Inflammatory macrophage treated with lipopolysaccharide for 1 hour (primary cell): ENCODE measurements at places on chromosomes 2 and 18.
A peak's percentile ranks its signal among the peaks of the same experiment; 100 is the strongest.

DNA sequence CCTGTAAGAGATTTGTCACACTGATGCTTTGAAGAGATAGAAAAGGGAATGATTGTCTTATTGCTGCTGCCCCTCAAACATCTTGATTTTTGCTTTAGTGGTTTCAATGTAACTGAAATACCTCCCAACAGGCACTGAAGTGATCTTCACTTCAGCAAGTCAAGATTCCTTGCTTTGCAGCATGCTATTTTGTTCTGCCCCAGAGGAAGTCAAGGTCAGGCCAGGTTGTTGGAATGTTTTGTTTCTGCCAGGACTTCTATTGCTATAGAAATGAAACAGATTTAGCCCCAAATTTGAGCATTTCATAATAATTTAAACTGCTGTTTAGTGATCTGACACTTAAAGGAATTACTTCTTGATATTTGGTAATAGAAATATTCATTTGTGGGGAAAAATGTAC is 277.6 kb downstream of the ZNF804A start:
- no peak for DNase-seq

- DNase-seq, result peak; percentile 2
Observed at GRCh38 chr2:213306316-213306942, 22.2 kb downstream of the SPAG16 start.

GRCh38 chr2:239800785-239801386 is 224.3 kb downstream of the NDUFA10 start:
- no peak for DNase-seq

DNA sequence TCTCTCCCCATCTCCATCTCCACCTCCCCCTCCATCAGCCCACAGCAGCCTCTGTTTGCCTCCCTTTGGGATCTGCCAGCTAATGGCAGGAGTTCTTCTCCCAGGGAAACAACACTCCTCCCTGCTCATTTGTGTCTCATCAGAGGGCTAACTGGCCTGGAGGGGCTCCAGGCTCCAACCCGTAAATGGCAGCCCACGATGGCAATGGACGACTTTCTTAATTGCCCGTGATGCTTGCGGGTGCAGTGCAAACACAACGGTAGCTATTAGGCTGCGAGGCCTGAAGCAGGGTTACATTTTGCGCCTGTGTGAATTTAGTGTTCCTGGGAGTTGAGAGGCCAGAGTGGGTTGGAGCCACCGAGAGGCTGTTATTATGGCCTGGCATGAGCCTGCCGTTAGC is 285.1 kb downstream of the TNS1 start:
- DNase-seq, result no peak

DNA sequence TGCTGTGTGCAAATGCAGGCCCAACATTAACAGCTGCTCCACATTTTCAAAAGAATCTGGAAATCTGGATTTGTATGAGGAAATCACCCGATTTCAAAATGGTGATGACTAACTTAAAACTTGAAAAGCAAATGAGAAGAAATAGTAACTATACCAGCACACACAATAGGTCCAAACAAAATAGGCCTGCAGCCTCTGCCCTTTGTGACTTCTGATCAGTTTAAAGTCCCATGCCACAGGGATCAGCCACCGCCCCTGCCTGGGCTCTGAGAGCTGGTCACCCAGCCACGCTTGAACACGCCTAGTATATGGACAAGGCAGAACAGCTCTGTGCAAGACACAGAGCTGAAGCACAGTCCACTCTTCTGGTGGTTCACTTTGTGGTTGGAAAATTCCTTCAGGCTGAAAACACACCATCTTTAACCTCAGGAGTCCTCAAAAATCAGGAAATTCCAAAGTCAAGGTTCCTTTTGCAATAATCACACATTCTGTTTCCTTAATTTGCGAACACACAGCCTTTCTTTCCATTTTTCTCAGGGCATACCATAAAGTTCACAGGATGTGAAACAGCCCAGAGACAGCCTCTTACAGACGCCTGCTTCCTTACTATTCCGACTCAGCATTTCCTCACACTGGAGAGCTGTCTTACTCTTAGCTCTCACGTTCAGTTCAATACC is 150.1 kb upstream of the RIOK3 start:
- peak; percentile 80 for DNase-seq

DNA sequence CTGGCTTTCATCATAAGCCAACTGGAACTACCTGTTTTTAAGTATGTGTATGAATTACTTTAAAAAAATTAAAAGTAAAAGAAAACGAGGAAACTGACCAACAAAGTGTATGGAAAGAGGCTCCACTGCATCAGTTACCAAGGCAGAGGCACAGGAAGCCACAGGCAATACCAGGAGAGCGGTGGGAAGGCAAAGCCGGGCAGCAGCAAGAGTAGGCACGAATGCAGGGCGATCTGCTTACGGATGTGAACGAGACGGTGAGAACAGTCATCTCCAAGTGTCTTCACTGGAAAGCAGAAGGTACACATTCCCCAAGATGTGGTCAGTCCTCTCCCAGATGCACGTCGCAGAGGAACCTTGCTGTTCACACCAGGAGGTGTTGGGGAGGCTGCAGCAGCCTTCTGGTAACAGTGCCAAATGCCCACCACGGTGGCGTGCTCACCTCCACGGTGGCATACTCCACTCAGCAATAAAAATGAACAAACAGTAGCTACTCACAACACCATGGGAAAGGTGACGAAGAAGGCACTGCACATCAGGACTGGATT is 43.1 kb downstream of the HS6ST1 start:
- no peak for DNase-seq

DNA sequence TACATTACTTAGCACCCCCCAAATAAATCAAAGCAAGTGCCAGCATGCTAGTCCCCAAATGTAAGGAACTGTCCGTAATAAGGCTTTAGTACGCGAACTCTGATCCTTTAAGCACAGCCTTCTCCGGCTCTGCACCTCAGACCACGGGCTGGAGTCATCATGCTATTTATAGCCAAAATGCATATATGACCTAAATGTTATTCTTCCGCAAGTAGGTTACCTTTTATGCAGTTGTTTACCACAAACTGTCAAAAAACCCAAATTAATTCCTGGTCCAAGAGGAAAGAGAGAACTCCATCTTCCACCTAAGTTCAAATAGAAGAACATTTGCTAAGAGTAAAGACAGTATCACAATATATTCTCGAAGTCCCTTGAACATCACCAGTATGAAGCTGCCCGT is 42.7 kb downstream of the ZNF516 start:
- DNase-seq, result no peak

DNA sequence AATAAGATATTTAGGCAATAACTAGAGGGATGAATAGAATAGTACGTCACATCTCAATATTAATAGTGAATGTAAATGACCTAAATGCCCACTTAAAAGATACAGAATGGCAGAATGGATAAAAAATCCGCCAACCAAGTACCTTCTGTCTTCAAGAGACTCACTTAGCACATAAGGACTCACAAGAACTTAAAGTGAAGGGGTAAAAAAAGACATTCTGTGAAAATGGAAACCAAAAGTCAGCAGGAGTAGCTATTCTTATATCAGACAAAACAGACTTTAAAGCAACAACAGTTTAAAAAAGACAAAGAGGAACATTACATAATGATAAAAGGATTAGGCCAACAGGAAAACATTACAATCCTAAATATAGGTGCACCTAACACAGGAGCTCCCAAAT is 56.7 kb upstream of the DSC1 start:
- no peak for DNase-seq

- DNase-seq, result no peak
Observed at GRCh38 chr2:234373481-234374149, 123.3 kb downstream of the ARL4C start.

GRCh38 chr18:58269931-58270330 is 225.9 kb downstream of the NEDD4L start:
- DNase-seq, result no peak

GRCh38 chr2:71389384-71390072 is 57.9 kb downstream of the ZNF638 start:
- no peak for DNase-seq

- DNase-seq, result no peak
Observed at GRCh38 chr2:204255071-204255470, 290.2 kb upstream of the PARD3B start.

DNA sequence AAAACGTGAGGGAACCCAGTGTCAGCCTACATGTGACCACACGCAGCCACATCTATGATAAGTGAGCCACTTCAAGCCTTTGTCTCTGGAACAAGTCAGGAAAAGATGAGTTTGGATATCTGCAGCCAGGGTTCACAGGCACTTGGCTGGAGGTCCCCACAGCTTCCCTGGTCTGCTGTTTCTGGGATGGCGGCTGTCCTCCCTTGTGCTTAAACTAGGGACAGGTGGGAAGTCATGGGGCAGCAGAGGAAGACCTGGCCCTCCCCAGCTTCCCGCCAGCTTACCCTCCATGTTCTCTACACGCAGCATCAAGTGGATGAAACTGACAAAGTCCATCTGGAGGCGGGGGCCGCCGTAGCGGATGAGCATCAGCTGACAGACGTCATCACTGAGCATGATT is 38.5 kb upstream of the GALNT14 start:
- no peak for DNase-seq

- DNase-seq, result no peak
Observed at GRCh38 chr2:113240150-113240914, 38.4 kb downstream of the PAX8 start.

GRCh38 chr2:151475071-151475470 is 65.4 kb downstream of the RIF1 start:
- DNase-seq, result peak; percentile 81

DNA sequence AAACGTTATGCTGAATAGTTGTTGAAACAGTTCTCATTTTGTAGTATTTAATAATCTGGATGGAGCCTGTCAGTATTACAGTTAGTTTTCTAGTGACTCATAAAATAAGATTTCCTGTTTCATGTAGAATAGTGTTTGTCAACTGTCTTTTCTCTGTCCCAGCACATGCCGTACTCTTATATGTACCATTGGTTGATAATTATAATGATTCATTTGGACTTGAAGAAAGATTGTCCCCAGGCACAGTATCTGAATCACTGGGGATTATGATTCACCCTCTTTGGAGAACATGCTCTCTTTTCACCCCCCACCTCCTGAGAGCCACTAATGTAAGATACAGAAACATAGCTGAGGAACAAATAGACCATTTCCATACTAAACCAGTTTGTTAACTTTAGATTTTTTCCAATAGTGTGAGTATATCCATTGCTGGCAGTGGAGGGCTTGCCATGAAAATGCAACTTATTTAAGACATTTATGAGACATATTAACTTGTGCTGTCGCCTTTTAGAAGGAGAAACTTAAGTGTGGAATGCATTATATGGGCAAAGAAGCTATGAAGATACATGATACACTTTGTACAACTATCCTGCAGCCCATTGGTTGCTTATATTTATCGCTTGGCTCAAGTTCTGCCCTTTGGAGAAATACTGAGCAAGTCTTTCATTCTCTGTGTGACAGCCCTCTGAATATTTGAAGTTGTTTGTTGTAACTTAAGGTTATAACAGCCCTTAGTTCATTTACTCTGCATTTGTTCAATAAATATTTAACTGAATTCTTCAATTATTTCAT is 12.4 kb downstream of the COPS8 start:
- DNase-seq, result no peak

DNA sequence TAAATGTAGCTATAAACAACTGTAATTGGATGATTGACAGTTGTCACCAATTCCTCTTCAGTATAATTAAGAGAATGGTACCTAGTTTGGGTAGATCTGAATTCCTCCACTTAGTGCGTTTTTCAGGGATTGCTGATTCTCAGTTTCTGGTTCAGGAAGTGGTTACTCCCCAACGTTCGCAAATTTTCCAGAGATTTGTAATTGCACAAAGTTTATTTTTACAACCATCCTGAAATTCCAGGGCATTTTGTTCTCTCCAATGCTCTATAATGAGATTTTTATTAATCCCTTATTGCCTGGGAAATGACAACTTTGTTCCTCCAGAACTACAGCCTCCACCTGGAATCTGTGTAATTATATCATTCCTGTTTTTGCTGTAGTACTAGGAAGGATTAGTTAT is 710.6 kb upstream of the ZEB2 start:
- DNase-seq, result no peak

GRCh38 chr18:12086249-12086648 is 7.4 kb upstream of the ANKRD62 start:
- DNase-seq, result no peak

- no peak for DNase-seq
Observed at GRCh38 chr18:5167831-5168230, 29.2 kb downstream of the AKAIN1 start.
